Caki2 (cell line): ENCODE measurements at places on chromosomes 11 and 22.

- no peak for DNase-seq
These were observed 377.3 kb downstream of the FAM181B start for GRCh38 chr11:82356316-82356715.

DNA sequence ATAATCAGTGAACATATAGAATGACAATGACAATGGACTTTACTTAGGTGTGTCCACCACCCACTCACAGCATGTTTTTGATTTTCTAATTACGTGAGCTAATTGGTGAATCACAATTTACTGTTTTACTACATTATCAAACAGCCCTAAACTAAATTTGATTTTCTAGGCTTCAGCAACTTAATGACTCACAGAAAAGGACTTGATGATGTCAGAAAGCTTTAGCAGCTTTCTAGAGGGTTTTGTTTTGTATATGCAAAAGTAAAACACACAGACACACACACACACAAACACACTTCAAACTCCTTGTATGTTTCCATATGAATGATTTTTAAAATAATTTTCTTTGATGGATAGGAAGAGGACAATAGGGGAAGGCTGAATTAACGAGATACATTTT lies 878.6 kb upstream of the CCDC90B start:
- DNase-seq, result no peak

DNA sequence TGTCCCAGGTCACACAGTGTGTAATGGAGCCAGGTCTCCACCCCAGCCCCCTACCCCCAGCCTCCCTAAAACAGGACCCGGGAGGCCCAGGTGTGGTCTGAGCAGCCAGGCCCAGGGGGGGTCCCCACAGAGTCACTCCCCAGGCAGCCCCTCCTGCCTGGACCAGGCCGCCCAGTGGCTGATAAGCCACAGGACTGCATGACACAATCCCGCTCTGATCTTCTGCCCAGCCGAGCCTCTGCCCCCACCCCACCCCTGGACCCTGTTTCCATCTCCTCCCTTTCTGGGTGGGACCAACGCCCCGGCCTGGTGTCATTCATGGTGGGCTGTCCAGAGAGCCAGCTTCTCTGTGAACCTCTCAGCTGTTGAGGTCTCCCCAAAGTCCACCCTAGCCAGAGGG lies 7.8 kb upstream of the LIF start:
- DNase-seq, result peak; percentile 55

DNA sequence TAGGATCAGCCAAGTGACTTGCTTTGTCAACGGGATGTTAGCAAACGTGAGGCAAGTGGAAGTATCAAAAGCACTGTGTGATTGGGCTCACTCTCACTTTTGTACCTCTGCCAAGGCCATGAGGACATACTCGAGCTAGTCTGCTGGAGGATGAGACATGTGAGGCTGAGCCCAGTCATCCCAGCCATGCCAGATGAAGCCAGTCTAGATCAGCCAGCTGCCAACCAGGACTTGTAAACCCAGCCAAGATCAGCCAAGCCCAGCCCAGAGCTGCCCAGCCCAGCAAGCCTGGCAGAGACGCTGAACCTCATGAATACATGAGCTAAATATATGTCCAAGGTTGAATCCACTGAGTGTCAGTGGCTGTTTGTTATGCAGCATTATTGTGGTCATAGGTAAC lies 369.7 kb downstream of the MN1 start:
- DNase-seq, result no peak

DNA sequence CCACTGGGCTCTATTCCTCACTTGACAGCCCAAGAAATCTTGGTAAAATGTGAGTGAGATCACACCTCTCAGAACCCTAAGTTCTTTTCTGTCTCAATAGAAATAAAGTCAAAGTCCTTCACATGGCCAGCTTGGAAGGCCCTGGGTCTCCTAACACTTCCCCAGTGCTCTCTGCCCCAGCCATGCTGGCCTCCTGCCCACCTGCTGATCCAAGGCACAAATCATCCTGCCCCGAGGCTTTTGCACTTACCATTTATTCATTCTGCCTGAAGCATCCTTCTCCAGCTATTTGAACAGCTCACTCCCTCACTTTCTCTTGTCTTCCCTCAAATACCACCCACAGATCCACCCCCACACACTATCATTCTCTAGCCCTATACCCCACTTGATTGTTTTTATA lies 26.4 kb downstream of the ISX start:
- no peak for DNase-seq

- no peak for DNase-seq
These were observed 94.5 kb upstream of the FGF3 start for GRCh38 chr11:69913591-69914285.

DNA sequence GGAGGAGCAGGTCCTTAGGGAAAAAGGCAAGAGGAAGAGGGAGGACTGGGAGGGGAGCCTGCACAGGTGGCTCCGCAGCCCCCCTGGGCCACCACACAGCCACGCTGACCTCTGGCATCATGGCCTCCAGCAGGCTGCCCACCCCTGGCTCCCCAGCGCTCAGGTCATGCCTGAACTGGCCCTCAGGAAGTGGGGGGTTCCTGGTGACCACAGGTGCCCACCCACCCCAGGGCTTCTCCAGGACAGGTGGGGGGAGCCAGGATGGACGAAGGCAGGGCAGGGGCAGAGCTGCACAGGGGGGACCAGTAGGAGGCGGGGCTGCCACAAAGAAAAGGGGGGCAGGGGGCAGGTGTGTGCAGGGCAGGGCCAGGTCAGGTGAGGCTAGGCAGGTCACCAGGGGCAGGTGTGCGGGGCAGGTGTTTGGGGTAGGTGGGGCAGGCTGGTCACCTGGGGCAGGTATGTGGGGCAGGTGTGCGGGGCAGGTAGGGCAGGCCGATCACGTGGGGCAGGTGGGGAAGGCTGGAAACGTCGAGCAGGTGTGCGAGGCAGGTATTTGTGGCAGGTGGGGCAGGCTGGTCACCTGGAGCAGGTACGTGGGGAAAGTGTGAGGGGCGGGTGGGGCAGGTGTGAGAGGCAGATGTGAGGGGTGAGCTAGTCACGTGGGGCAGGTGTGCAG lies 997 bp downstream of the DEAF1 start:
- DNase-seq, result no peak

DNA sequence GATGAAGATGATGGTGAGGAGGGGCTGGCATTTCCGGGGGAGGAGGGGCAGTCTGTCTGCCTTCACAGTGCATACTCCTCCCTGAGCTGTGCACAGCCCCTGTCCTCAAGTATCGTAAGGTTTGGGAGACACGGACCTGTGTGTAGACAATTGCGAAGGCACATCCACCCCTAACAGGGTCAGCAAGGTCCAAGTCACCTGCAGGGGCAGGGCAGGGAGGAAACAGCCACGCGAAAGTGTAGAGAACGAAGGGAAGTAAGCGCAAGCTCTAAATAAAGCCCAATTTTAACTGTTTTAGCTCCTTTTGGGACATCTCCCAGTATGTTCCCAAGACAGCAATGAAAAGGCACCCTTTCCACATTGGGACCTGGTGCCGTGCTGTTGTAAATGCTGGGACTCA lies 448.2 kb downstream of the TBC1D22A start:
- no peak for DNase-seq

DNA sequence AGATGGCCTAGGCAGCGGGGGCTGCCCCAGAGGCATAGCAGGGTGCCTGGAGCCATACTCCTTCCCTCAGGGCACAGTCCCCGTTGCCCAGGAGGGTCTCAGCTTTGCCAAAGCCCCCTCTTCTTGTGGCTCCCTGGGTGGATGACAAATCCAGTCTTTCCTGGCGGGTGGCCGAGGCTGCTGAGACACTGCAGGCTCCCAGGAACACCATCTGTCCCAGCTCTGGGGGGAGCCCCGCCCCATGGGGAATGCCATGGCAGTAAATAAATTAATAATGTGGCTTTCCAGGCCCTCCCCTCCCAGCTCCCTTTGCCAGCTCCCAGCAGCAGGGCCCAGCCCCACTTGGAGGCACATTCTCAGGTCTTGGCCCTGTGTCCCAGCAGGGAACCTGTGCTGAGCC lies 45.0 kb downstream of the PDE2A start:
- DNase-seq, result no peak

- DNase-seq, result no peak
These were observed 267.7 kb downstream of the LARGE1 start for GRCh38 chr22:33652615-33653014.

GRCh38 chr11:45473341-45473895 lies 187.3 kb upstream of the SYT13 start:
- DNase-seq, result no peak

- no peak for DNase-seq
These were observed 2.6 kb upstream of the NAALADL1 start for GRCh38 chr11:65060913-65061408.

DNA sequence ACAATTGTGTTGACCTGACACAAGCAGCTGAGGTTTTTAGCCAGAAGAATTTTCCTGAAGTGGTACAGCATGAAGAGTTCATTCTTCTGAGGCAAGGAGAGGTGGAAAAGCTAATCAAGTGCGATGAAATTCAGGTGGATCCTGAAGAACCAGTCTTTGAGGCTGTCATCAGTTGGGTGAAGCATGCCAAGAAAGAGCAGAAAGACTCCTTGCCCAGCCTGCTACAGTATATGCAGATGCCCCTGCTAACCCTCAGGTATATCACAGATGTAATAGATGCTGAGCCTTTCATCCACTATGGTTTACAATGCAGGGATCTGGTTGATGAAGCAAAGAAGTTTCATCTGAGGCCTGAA lies 12.9 kb upstream of the SCARF2 start:
- no peak for DNase-seq
